ENCODE measurements at places on chromosomes 1 and 21. TPM values are rescaled to one million over a fixed set of nuclear protein-coding genes. Genes with fewer than 3 reads are reported as not detected.

Gene OR6K3
- polyA plus RNA-seq = not detected

Gene GPR153
- polyA plus RNA-seq = 21.0 TPM

Gene FCRL6
- not detected for polyA plus RNA-seq

Gene CELA2B
- 0.26 TPM for polyA plus RNA-seq

Gene ZDHHC18
- 16.1 TPM for polyA plus RNA-seq

All from cardiac muscle cell (in vitro differentiated cells and primary cell).